ENCODE measurements at places on chromosomes 1 and 21. TPM values are rescaled to one million over a fixed set of nuclear protein-coding genes. Genes with fewer than 3 reads are reported as not detected.

GRCh38 chr1:67429528-67430357 is 459 bp downstream of the SERBP1 start:
- DNase-seq: no peak

DNA sequence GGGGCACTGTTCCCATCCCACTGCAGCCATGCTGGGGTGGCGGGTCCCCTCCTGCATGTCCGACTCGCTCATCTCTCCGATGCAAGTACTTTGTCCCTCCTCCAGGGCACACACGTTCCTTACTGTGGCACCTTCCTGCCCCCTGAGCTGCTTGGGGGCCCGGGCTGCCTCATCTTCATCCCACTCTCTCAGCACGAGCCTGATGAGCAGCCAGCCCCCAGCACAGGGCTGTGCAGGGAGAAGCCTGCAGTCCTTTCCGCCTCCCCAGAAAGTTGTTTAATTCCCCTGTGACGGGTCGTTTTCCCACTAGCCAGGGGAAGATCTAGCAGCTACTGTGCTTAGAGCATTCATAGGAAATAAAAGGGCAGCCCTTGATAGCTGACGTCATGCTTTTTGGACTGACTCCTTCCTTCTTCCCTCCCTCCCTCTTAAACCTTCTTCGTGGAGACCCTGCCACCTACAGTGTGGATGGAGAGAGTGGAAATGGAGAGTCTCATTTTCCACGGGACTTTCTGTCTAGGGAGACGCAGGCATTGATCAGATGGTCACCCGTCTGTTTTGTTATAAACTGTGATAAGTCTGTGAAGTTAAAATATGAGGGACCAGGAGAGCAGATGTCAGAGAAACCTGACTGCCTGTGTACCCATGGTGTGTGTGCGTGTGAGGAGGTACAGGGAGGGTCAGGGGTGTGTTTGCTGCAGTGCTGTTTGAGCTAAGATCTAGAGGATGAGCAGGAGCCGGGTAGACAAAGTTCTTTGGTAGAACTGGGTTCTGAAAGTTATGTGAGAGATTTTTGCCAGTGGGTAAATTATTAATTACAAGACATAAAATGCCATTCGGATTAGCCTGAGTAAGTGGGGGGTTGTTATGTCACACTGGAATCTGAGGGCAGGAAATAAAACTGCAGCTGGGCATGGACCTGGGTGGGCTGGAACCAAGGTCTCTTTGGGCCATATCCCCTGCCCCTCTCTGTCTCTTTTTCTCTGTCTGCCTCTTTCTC is 34.3 kb downstream of the GPR137B start:
- no peak for DNase-seq

- no peak for DNase-seq
These were observed 3.6 kb downstream of the KIF2C start for GRCh38 chr1:44743211-44743610.

GRCh38 chr21:34345091-34345871 is 18.5 kb upstream of the KCNE2 start:
- DNase-seq: no peak

Gene SPRR2E
- not detected for total RNA-seq

Gene HSD11B1
- total RNA-seq: not detected

All from glomerular endothelial cell (primary cell).